ENCODE measurements at places on chromosomes 12 and 14.

GRCh38 chr14:55580470-55581341 lies 699 bp downstream of the KTN1 start:
- peak; percentile 67 for DNase-seq

GRCh38 chr14:73742520-73743238 lies 28.5 kb upstream of the PNMA1 start:
- no peak for DNase-seq

GRCh38 chr14:48563489-48563888 lies 888.1 kb upstream of the MDGA2 start:
- DNase-seq = no peak

DNA sequence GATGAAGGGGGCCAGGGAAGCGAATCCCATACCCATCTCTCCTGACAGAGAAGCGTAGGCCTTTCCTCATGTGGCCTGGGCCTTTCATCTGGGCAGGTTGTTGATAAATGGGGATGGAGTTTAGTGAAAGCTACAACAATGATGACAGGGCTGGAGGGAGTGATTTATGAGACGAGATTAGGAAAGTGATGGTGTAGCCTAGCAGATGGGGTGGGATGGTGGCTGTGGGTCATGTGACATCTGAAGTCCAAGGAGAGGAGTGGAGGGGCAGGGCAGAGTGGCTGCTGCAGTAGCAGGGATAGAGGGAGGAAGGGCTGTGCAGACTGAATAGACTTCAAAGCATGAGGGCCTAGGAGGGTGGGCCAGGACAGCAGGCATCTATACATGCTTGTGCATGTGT lies 85.5 kb downstream of the ADCK1 start:
- DNase-seq = no peak

GRCh38 chr14:50955373-50956043 lies 11.2 kb upstream of the PYGL start:
- no peak for DNase-seq

DNA sequence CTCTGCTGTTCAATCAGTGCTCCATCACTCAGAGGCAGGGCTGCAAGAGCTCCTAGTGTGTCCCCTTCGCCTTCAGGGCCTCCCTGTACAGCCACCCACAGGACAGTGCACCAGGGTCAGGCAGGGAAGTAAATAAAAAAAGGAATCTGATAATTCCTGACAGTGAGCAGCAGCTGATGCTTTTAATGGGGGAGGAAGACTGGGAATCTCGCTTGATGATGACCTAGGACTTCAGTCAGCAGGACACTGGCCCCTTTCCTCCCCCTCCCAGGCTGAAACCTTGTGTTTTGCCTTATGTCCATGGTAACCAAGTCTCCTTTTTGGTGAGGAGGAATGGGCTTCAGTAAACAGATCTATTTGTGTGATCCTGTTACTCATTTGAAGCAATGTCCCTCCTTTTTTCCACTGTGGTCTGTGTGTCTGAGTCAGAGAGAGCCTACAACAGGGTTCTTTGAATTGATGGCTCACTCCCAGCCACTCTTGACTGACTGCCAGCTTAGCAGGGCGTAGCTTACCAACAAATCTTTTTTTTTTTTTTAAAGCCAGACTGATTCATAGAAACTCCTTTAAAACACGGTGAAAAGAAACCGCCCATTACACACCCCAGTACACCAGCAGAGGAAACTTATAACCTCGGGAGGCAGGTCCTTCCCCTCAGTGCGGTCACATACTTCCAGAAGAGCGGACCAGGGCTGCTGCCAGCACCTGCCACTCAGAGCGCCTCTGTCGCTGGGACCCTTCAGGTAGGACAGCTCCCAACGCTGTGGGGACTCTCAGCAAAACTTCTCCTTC lies at the start of gene EMP1:
Gene EMP1, plus strand, starts transcription at position 597 of the 792 bp plus-strand sequence. CDS start 14,785 bp downstream, outside the sequence.
- no peak for DNase-seq

GRCh38 chr14:81286574-81287370 lies 66.0 kb upstream of the GTF2A1 start:
- no peak for DNase-seq

DNA sequence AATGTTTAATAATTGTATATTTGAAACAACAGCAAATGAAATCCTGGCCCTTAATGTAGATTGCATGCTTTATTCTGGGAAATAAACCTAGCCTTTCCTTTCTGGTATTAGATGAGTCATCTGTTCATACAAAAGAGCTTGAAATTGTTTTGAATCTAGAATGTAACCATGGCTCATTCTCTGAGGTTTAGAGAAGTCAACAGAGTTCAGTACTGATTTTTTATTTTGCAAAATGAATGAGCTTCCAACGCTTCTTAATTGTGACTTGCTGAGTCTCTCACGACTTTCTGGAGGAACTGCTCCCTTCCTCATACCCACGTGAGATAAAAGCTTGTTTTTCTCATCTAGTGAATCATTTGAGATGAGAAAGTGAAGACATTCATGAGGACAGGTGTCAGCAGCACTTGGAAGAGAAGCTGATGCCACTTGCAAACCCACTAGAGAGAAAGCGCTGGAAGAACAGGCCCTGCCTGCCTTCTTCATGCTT lies 509.6 kb downstream of the VRK1 start:
- DNase-seq = no peak

GRCh38 chr14:24066496-24067132 lies 4.7 kb upstream of the CPNE6 start:
- no peak for DNase-seq

GRCh38 chr12:57838594-57839302 lies 7.8 kb downstream of the CTDSP2 start:
- DNase-seq = no peak

DNA sequence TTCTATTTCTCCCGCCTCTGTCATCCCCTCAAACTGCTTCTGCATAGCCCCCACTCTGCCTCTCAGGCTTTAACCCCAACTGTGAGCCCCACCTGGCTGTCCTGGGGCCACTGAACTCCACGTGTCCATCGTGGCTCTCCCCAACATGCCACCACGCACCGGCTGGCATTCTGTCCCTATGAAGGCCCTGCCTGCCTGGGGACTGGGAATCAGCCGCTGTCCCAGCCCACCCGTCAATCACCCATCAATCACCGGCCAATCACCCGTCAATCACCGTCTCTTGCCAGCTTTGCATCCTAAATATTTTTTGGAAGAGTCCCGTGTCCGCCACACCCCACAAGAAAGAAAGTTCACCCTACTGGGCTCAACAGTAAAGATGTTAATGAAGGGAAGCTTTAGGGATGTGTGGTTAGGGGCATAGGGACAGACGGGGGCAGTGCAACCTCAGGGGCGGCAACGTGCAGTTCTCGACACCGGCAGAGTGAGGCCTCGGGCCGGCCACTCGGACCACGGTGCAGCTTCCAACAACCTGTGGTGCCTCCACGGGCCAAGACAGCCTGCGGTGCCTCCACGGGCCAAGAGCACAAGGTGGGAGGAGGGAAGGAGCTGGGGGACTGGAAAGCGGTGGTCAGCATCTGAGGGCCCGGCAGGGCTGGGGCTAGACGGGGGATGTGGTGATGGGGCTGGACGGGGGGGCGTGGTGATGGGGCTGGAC lies 85.6 kb downstream of the GALNT9 start:
- DNase-seq = no peak

DNA sequence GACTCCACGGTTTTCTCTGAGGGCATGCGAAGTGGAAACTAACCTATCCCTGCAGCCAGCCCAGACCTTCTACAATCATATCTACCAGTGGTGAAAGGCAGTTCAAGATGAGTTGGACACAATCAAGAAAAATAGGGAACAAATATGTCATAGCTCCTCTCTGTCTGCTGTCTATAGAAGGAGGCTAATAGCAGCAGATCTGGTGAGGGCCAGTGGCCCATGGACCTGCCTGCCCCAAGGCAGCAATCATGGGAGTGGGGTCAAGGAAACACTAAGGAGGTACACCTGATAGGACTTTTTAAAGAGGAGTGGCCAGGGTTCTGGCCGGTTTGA lies 149.5 kb downstream of the PRKCH start:
- DNase-seq = no peak

DNA sequence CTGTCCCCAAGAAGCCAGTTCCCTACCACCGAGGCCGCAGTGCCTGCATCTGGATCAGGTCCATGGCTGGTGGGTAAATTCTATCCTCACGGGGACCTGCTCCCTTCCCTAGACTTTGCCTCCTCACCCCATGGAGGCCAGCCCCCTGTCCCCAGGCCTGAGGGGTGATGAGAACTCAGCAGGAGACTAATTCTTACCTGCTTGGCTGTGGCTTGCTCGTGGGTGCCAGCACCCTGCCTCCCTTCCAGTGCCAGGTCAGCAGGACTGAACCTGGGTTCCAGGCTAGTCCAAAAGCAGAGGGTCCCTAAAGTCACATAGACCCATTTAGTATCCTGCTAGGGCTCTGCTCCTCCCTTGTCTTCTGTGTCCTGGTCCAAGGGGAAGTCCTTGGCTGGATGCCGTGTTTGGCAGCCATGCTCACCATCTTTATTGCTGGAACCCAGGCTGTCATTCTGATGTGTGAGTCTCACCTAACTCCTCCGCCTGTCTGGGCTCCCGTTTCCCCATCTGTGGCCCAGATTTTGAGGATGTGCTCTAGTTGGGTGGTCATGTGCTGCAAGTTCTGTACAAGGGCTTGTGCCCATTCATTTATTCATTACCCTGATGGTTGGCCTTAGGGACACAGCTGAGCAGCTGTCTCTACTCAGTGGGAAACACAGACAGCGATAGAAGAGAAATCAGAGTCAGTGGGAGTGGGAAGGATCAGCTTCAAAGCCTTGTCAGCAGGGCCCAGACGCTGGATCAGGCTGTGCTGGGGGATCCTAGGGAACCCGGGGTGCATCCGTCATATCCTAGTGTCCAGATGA lies 949 bp downstream of the PLBD2 start:
- no peak for DNase-seq

DNA sequence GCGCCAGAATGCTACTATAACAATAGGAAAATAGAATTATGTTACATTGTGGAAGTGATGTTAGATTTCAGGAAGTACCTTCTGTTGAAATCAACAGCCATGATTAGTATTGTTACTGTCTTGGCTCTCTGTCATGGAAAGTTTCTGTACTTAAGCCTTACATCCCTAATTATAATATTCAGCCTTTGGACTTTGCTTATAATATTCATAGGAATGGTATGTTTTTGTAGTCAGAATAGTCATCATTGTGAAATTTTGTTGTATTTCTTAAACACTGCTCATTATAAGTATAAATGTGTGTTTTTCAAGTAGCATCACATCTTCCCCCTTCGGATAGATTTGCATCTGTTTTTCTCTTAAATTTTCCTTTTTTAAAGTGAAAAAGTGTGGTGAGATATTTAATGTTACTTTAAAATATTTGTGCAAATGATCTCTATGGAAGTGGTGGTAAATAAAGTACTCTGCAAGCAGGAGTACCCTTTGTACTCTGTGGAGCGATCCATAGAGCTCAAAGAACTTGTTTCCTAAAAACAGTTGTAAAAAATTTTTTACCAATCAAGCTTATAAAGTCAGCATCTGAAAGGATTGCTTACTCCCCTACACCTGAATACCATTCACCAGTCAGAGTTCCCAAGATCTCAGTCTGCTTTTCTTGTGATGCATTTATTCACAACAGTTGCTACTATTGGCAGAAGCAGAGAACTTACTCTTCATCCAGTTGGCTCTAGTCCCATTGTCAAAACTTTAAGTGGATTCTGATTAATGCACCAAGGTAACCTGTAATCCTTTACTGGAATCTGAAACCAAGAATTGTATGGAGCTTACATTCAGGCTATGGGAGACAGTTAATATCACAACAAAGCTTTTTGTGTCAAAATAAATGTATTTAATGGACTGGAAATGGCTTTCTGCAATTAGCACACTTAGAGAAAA lies 87.8 kb downstream of the RIC8B start:
- no peak for DNase-seq

DNA sequence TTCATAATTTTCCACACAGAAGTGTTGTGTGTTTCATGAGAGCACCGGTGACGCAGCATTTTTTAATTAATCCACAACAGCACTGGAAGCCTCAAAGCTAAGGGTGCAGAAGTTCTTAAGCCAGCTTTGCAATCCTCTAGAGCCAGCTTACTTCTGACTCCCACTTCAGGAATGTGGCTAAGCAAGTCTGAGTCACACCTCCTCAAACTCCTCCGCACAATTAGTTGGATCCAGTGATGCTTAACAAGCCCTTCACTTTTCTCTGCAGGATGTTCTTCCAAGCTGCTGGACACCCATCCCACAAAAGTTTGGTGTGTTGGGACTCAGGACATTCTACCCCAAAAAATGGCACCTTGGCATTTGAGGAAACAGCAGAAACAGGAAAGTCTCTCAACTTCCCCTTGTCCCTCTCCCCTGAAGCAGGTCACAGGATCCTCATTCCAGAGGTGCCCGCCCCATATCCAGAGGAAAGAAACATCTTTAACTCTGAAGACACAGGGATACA lies 210.0 kb downstream of the PPM1H start:
- no peak for DNase-seq

GRCh38 chr12:46147144-46147543 lies 121.7 kb downstream of the SLC38A1 start:
- DNase-seq = no peak

GRCh38 chr12:21001778-21002177 lies 129.2 kb upstream of the SLCO1B1 start:
- DNase-seq = no peak

GRCh38 chr14:84340938-84341337 lies 1189.0 kb upstream of the FLRT2 start:
- DNase-seq = no peak

DNA sequence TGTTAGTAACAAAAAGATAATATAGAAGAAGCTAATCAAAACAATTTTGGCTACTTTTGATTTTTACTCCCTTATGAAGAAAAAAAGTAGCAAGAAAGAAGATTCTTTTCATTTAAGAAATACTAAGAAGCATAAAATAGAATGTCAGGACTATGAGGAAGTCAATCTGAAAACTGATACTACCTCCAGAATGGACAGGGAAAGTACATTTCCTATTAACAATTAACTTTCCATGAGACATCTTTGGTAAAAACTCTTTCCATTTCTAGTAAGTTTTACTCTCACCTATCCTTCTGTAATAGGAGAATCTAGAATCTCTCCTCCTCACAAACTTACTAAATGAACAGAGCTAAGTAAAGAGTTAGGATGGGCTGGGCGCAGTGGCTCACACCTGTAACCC lies 51.3 kb upstream of the NPFF start:
- no peak for DNase-seq

DNA sequence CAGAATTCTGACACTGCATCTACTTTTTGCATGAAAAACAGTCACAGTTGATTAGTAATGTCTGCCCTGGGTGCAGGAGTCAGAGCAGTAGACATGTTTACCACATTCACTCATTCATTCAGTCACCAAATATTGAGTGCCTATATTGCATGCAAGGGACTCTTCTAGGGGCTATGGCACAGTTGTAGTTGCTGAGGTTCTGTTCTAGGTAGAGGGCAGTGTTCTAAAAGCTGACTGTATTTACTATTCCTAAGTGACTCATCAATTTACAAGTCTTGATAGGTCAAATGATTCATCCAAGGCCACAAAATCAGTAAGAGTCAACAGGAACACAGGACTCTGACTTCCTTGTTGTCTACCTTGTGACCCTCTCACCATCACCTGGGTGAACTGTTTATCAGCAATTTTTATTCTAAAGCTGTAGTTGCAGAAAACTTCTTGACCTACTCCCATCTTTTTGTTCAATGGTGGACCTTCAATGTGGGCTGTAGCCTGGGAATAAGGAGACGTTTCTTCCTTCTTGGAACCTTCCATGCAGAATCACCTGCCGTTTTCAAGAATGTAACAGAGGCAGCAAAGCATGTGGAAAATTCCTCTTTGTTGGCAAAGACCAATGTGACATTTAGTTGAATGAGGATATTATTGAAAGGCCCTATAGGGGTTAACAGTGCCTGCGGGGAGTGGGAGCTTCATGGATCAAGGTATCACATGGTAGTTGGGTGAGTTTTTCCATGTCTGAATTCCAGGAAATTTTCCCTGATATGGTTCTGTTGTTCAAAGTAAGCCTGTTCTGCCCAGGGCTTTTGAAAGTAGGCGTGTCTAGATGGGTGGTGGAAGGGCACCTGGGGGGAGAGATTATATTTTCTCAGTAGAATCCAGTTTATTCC lies 223.2 kb downstream of the KTN1 start:
- DNase-seq = no peak

- no peak for DNase-seq
Observed at GRCh38 chr14:49986343-49987014, 93.6 kb downstream of the ARF6 start.

All from activated gamma-delta T cell (primary cell).